ENCODE measurements at places on chromosomes 4 and X.

DNA sequence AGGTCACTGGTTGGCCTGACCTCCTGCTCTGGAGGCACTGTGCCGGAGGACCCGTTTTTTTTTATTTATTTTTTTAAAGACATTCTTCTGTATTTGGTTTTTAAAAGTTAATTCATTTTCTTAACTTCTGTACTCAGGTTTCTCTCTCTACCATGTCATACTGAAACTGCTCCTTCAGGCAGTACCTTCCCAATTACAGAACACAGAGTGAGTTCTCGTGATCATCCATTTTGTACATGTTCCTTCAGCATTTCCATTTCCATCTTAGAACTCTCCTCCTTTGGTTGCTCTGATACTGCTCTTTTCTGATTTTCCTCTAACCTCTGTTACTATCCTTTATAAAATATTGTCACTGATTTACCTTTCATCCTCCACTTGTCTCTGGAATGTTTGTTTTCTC is 17.9 kb downstream of the UBE2K start:
- DNase-seq = no peak

- DNase-seq = no peak
Observed at GRCh38 chrX:74160358-74160757, 143.6 kb upstream of the ZCCHC13 start.

DNA sequence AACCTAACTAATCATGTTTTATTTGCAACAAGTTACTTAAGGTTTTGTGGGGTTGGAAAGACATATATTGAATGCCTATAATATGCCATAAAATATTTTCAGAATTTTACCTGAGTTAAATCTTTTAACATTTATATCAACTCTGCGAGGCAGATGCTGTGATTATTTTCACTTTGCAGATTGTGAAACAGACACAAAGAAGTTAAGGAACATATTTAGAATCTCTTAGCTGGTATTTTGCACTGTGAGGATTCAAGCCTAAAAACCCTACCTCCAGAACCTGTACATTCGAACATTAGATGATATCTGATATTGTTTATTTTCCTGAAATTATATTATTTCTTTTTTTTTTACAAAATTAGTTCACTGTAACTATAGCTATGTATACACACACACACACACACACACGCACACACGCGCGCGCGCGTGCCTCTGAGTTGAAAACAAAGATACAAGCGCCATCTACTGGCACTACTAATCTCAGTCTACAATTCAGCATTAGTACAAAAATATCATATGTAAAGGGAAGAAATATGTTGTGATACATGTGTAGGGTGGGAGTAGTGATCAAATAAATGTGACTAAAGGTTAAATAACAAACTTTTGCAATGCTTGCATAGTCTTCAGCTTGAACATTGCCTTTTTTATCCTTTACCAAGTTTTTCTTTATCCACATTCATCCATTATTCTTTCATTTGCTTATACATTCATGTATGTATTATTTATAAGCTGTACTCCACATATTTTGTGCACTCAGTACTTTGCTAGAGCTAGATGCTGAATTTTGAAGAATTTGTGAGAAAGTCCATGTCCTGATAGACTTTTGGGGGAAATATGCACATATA is 61.5 kb downstream of the ANXA10 start:
- peak; percentile 80 for DNase-seq

DNA sequence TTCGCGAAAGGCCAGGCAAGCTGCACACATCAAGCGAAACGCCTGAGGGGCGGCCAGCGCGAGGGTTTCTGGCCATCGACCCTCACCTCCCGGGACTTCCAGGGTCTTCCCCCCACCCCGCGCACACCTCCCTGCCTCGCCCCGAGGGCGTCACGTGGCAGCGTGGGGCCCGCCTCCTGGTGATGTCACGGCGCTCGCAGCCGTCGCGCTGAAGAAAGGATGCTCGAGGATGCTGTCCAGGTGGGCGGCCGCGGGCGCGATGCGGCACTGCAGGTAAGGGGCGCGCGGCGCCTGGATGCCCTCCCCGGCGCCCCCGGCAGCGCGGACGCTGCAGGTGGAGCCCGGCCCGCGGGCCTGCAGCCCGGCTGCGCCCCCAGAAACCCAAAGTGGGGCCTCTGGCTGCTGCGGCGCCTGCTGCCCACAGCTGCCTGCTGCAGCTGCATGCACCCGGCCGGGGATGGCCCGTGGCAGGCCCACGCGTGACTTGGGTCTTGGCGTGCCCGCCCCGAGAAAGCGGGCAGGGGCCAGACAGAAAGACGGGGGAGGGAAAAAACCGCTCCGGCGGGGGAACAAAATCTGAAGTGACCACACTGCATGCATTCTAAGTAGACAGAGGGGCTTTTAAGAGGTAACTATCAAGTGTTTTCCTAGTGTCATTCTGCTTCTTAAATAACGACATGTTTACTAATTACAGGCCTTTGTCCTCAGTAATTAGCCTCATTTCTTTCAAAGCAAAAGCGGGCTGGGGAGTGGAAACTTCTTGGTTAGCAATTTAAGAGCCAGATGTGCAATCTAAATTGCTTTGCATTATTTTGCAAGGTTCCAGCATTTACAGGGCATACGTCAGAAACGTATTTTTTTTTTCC is 1.7 kb downstream of the CLCN4 start:
- peak; percentile 43 for DNase-seq

- no peak for DNase-seq
Observed at GRCh38 chrX:49204709-49205108, 4.7 kb upstream of the SYP start.

DNA sequence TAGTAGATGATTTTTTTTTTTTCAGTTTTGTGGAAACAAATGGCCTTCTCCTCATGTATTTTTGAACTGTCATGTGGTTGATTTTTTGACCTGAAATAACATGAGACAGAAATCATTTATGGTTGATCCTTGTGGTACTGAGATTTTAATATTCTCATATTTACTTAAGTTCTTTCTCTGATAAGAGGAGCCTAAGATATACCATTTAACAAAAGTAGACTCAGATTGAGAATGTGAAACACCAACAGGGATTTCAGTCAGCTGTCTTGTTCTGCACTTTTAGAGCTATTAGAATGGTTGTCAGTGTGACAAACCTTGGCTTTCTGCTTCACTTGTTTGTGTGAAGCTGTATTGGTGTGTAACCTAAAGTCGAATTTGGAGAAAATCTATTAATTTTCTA is 575.7 kb downstream of the SPOCK3 start:
- DNase-seq = no peak

- no peak for DNase-seq
Observed at GRCh38 chr4:26584725-26585124, 841 bp downstream of the TBC1D19 start.

- no peak for DNase-seq
Observed at GRCh38 chr4:146288193-146288592, 73.9 kb downstream of the REELD1 start.

DNA sequence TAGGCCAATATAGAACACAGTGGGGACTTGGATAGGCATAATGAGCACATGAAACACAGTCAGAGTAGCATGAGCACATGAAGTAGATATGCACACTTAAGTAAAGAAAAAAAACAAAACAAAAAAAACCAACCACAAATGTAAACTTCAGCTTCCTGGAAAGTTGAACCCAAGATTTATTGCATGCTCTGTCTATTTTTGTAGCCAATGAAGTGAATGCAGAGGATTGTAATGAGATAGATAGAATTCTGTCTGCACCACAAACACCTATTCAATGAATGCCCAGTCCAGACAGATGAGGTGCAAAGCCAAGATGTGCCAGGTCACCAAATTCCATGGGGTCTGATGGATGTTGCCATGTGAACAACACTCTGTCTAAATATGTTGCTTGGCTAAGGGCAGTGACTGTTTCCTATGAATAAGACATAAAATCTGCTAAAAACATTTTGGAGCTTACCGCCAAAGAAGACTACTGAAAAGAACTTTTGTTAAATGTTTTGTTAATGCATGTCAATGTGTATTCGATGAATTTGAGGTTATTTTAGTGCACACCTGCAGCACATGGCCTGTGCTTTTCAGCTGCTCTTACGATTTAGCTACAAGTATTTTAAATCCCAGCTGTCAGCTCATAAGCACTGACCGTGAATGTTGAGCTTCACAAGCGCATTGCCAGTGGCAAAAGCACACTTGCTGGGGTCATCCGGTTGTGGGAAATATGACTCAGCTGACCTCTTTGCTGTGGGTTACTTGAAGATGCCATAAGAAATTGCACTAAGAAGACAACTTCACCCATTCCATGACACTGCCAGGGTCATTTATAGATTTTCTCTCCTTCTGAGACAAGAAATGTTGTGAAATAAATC is 374.8 kb upstream of the GNPDA2 start:
- no peak for DNase-seq

- no peak for DNase-seq
Observed at GRCh38 chrX:95318882-95319281, 1365.8 kb upstream of the DIAPH2 start.

DNA sequence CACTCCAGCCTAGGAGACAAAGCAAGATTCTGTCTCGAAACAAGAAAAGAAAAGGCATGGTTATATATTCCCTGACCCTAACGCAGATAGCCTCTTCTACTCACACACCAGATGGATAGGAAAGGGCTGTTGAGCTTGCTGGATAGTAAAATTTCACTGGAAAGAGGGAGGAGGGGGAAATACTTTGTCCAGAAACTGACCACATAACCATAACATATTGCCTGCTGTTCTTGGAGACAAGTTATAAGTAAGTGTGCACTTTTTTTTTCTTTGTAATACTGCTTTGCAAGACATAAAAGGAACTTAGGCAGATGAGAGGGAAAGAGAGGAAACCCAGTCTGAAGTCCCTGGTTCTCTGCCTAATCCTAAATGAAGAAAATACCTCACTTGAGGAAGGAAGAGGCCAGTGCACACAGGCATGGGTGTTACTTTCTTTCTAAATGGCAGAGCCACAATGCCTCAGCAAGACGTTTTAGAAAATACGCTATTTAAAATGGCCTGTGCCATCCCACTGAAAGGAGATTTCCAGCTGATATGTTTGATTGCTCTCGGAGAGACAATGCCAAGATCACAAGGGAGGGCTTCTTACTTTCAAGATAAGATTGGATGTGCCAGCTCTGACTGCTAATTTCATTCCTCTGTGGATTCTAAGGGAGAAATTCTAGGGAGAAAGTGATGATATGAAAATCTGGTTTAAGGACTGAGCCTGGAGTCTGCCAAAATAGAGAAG is 140.6 kb downstream of the DCTD start:
- no peak for DNase-seq

DNA sequence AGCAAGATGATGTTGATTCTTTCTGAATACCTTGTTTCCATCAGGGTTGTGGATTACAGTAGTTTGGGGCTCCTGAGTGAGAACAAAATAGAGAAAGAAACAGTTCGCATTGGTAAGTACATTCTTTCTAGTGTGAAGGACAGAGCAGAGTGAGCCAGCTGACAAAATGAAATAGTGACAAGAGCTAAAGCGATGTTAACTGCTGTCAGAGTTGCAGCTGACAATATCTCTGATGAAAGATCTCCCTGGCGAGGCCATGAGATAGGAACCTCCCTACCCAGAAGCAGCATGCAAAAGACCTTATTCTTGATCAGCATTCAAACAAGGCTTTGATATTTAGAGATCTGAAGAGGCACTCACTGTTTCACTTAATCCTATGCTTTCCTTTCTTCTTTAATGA is 258.6 kb downstream of the CAMK2D start:
- no peak for DNase-seq

GRCh38 chr4:52201715-52202114 is 150.6 kb downstream of the SPATA18 start:
- no peak for DNase-seq

DNA sequence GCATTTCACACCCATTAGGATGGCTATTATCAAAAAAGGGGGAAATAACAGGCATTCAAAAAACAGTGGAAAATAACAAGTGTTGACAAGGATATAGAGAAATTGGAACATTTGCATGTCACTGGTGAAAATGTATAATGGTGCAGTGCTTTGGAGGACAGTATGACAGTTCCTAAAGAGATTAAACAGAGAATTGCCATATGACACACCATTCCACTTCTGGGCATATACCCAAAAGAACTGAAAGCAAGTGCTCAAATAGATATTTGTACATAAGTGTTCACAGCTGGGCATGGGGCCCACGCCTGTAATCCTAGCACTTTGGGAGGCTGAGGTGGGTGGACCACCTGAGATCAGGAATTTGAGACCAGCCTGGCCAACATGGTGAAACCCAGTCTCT is 348.1 kb downstream of the NR3C2 start:
- no peak for DNase-seq

GRCh38 chr4:145545538-145546174 is 64.0 kb downstream of the SMAD1 start:
- peak; percentile 98 for DNase-seq

DNA sequence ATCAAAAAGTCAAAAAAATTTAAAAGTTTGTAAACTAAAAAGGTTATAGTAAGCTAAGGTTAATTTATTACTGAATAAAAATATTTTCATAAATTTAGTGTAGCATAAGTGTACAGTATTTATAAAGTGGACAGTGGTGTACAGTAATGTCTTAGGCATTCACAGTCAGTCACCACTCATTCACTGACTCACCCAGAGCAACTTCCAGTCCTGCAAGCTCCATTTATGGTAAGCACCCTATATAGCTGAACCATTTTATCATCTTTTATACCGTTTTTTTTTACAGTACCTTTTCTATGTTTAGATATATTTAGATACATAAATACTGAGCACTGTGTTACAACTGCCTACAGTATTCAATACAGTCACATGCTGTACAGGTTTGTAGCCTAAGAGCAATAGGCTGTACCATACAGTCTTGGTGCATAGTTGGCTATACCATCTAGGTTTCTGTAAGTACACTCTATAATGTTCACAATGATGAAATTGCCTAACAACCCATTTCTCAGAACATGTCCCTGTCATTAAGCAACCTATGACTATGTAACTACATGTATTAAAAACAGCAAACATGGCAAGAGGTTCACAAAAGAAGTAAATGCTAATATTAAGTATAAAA is 18.6 kb downstream of the ACSL4 start:
- DNase-seq = peak; percentile 62

GRCh38 chr4:1403177-1403583 is 3.1 kb downstream of the NKX1-1 start:
- no peak for DNase-seq

DNA sequence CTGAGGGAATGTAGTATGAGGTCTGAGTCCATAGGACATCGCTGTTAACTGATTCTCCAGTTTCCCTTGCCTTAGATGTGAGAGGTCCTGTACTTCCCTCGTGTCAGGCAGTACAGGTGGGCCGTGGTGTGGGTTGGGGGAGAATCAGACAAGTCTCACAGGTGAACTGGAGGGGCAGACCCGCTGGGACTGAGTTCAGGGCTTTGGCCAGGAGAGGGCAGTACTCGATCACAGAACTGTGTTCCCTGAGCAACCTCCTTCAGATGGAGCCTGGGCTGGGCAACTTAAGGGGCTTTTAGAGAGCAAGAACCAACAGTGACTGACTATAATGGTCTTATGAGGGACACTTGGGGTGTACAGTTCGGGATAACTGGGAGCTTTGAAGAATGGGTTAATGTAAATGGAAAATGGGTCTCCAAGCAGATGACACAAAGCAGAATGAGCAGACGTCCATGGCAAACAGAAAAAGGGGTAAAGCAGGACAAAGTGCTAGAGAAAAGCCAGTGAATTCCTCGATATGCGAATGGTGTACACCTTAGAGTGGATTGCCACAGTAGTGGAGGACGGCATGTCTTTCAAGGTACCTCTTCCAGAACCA is 83.6 kb downstream of the CCNG2 start:
- DNase-seq = peak; percentile 76
